Activated gamma-delta T cell treated with Interleukin-2 at 50 U/mL for 16 hours (primary cell): ENCODE measurements at places on chromosomes 1 and 21.

DNA sequence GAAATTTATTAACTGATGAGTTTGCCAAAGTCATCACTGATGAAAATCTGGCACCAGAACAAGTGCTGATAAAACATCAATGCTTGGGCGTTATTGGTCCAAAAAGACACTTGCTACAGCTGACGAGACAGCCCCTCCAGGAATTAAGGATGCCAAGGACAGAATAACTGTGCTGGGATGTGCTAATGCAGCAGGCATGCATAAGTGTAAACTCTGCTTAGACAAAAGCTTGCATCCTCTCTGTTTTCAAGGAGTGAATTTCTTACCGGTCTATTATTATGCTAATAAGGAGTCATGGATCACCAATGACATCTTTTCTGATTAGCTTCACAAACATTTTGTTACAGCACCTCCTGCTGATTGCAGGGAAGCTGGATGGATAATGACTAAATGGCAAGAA, 402.0 kb downstream of the LTN1 start:
- DNase-seq: no peak

- DNase-seq: peak; percentile 63
Measured at GRCh38 chr1:198620951-198621824, 17.7 kb upstream of the PTPRC start.

DNA sequence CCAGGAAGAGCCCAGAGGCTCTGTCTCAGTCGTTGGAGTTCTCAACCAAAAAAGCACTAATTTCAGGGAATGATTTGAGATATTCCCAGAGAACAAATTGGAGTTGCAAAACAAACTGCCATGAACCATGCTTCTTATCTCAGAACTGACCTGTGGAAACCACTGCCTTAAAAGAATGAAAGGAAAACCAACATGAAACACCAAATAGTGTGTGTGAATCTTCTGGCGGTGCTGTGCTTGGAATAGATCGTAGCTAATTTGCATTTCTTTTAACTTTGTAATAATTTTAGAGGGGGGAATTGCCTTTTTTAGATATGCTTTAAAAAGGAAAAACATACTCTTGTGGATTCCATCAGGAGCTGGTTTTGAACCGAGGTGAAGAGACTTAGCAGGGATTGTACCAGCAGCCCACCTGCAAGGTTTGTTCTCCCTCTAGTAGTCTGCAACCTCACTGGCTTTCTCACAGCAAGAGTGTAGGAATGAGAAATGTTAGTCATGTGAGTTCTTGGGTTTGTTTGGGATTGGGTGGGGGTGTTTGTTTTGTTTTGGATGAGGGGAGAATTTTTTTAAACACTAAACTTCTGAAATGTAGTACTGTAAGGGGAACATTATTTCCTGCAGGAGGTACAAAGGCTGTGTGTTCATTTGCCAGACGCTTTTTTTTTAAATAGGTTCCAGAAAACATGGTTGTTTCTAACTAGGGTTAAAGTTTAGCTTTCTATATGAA, 45.7 kb upstream of the ANGPTL1 start:
- DNase-seq: no peak

DNA sequence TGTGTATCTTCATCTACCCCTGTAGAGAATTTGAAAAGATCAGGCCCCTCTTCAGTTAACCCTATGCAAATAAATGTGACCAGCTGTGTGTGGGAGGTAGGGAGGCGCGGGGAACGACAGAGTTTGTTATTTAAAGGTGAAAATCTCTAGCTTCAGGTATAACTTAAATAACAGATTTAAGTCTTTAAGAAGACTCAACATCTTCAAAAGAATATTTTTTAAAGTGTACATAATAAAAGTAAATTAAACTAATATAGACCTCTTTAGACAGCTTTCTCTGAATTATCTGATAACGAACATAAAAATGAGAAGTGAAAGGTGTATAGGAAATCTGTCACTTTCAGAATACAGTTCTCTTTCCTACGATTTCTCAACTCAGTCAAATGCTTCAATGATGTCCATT, 16.0 kb downstream of the ANGPTL3 start:
- no peak for DNase-seq

GRCh38 chr1:26921126-26921539, 410 bp upstream of the NUDC start:
- no peak for DNase-seq

- no peak for DNase-seq
Measured at GRCh38 chr1:208410409-208410808, 166.2 kb upstream of the PLXNA2 start.

GRCh38 chr1:39086865-39087409, 60.8 kb downstream of the NDUFS5 start:
- DNase-seq: no peak

- no peak for DNase-seq
Measured at GRCh38 chr1:85202092-85202863, 1.5 kb upstream of the SYDE2 start.

DNA sequence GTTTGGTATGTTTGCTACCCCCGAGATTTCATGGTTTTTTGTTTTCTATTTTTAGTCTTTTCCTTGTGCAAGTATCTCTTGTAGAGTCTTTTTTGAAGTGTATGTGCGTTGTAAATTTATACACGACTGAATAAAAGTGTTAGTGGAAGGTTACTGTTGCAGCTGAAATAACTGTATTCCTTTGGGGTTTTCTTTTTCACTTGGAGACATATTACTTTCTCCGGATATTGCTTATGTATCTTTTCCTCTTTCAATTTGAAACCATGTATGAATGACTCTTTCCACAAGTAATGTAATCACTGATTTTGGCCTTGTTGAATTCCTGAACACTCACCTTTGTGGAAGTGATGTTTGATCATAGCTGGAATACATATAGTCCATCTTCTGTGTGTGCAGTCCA, 956 bp downstream of the URB2 start:
- DNase-seq: no peak

GRCh38 chr1:206803221-206803730, 31.0 kb upstream of the IL10 start:
- DNase-seq: peak; percentile 73

GRCh38 chr1:97913506-97914139, 7.2 kb downstream of the DPYD start:
- no peak for DNase-seq

DNA sequence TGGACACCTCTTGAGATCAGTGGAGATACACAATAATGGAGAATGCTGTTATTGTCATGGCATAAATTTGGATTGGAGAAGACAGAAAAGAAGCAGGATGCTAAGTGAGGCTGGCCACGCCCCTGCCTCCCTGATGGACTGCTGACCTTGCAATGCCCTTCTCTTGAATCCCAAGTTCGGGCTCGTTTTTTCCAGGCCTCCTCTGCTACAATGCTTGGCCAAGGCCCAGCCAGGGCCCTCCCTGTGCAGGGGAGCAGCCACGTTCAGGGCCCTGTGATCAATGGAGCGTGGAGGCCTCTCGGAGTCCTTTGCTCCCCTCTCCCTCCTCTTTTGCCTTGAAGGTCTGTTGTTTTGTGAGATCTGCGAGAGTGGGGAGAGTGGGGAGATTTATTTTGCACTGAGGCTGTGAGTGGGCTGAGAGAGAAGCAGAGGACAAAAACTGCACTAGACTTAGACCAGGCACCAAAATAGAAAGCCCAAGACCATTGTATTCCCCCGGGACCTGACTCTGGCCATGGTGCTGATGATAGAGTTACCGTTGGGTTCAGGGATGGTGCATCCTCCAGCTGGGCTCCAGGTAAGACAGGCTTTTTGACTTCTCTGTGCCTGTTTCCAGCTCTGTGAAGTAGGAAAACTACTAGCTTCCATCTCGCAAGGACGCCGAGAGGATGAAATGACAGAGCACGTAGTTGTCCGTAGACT, 268.6 kb downstream of the KAZN start:
- DNase-seq: no peak

GRCh38 chr1:45493116-45493697, 2.2 kb upstream of the TESK2 start:
- peak; percentile 56 for DNase-seq

DNA sequence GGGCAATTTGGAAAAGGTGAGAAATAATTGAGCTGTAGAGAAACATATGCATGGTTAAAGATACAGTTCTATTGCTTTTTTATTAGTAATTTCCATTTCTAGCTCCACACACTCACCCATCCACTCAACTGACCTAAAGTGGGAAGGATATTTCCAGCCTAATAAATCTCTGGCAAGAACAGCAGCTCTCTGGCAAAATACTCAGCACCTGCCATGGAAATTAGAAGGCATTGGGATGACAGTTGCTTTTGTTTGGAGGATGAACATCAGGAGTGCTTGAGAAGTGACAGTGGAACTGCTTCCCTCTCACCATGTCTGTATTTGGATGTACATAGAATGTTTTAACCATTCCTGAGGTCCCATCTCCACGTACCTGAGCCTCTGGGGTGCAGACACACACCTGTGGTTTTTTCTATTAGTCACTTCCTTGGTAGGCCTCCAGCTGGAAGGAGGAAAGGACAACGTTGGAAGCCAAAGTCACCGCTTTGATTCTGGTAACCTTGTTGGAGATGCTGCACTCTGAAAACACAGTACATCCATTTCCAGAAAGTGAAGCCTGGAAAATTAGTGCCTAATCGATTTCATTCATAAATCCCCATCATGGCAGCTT, 62.3 kb upstream of the RUNX1 start:
- no peak for DNase-seq

DNA sequence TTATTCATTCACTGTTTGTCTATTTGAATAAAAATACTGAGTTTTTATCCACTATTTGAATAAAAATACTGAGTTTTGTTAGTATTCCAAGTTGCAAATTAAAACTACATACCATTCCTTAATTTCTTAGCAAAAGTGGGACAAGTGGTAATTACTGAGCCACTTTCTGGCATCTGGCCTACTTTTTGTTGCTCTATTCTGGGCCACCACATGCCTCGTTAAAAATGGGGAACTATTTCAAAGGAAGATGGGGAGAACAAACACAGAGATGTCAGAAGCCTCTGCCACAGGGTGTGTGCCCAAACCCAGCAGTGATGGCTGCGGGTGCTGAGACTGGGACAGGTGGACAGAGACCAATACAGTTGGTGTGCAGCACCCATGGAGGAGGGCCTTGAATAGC, 14.6 kb downstream of the PIGP start:
- DNase-seq: no peak

- no peak for DNase-seq
Measured at GRCh38 chr21:38917043-38917774, 111.5 kb downstream of the ETS2 start.

GRCh38 chr1:13666317-13666716, 33.7 kb upstream of the PRDM2 start:
- DNase-seq: no peak
